Heart right ventricle (tissue), 16 donors: ENCODE measurements at places on chromosomes 6 and 20. TPM values are rescaled to one million over a fixed set of nuclear protein-coding genes. Genes with fewer than 3 reads are reported as not detected.

DNA sequence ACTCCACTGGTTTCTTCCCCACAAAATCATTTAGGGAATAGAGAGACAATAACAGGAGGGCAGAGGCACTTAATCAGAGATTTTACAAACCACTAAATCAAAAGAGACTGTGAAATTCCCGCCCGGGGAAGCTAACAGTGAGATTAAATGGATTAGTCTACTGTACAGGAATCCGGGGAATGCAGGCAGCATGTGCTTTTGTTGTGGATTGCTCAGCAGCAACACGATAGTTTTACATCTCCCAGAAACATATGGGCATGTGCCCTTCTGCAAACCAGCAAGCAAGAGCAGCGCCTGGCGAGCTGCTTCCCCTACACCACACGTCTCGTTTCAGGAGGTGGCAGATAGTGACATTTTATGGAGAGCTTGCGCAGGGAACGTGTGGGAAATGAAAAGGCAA, 382.3 kb downstream of the CD83 start:
- H3K4me3 ChIP-seq, result no peak overlapping the region
- H3K27me3 ChIP-seq, result no peaks in the 10 kb centered on the region
- no peak overlapping the region for H3K27ac ChIP-seq

DNA sequence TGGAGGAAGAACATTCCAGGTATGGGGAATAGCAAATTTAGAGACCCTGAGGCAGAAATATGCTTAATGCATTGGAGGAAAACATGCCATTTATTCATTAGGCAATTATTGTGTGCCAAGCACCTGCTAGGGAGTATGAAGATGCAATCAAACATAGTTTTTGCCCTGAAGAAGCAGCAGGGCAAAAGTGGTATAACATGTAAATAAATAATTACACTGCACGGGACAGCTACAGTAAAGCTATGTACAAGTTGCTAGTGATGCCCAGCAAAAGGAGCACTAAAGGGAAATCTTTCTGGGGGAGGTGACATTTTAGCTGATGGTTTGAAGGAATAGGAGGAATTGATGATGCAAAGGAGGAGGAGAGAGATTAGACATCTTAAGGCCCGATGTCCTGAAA, 624 bp upstream of the TJAP1 start:
- no peaks in the 10 kb centered on the region for H3K27me3 ChIP-seq
- peak overlapping the region; percentile 94 for H3K27ac ChIP-seq
- no peak for DNase-seq
- H3K4me1 ChIP-seq, result peaks cover 42% of the 10 kb centered on the region

DNA sequence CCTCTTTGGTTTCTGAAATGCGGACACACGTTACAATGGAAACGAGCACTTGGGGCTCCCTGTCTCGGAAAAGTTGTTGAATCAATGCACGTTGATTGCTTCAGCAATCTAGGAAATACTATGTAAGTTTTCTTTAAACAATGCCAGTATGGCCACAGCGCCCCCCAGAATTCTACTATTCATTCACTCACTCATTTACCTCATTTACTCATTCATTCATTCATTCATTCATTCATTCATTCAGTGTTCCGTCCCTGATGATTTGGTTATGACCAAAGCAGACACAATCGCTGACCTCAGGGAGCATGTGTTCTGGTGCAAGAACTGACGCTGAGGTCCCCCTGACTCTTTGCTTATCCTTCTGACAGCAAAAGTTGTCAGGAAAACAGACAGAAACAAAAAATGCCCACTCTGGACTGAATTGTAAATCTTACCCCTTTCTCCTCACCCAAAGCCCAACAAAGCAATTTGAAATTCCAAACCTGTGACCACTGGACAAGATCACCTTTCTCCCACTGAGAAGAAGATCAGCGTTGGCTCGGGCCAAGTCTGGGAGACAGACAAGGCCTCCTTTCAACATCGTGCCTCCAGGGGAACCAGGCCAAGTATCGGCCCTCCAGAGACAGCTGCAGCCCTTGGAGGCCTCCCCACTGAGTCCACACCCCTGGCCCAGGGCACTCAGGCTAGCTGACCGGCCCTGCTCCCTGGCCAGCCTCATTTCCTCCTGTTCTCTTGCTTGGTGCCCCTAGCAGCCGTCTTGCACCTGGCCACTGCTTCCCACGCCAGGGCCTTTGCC, 15.0 kb upstream of the PMEPA1 start:
- H3K4me3 ChIP-seq, result no peak overlapping the region
- H3K4me1 ChIP-seq, result no peaks in the 10 kb centered on the region
- no peaks in the 10 kb centered on the region for H3K27me3 ChIP-seq
- H3K36me3 ChIP-seq, result no peaks in the 10 kb centered on the region

- no peak overlapping the region for H3K4me3 ChIP-seq
- no peaks in the 10 kb centered on the region for H3K27me3 ChIP-seq
- H3K27ac ChIP-seq, result peak overlapping the region; percentile 75
- H3K36me3 ChIP-seq, result peaks cover 14% of the 10 kb centered on the region
- DNase-seq, result peak; percentile 56
- peaks cover 76% of the 10 kb centered on the region for H3K4me1 ChIP-seq
These were observed 35.8 kb downstream of the LAMA4 start for GRCh38 chr6:112218563-112218962.

DNA sequence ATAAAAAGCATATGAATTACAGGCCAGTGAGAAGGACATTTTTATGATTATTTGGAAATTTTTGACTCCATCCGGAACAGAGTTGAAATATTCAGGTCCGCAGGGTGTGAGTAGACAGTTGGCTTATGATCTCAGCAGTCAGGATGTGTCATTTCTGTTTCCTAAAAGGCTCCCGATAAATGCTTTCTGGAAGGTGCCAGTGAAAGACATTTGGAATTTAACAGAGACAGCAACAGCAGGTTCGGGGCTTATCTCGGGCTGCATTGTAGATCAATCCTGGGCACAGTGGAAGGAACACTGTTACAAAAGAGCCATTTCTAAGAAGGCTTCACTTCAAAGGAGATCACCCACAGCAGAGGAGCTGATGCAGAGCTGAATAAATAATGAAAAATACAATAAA, 934.4 kb downstream of the KIF16B start:
- no peak for DNase-seq
- no peak overlapping the region for H3K4me3 ChIP-seq
- H3K27me3 ChIP-seq, result no peaks in the 10 kb centered on the region
- no peaks in the 10 kb centered on the region for H3K36me3 ChIP-seq
- no peak overlapping the region for H3K27ac ChIP-seq
- H3K4me1 ChIP-seq, result peaks cover 6% of the 10 kb centered on the region

DNA sequence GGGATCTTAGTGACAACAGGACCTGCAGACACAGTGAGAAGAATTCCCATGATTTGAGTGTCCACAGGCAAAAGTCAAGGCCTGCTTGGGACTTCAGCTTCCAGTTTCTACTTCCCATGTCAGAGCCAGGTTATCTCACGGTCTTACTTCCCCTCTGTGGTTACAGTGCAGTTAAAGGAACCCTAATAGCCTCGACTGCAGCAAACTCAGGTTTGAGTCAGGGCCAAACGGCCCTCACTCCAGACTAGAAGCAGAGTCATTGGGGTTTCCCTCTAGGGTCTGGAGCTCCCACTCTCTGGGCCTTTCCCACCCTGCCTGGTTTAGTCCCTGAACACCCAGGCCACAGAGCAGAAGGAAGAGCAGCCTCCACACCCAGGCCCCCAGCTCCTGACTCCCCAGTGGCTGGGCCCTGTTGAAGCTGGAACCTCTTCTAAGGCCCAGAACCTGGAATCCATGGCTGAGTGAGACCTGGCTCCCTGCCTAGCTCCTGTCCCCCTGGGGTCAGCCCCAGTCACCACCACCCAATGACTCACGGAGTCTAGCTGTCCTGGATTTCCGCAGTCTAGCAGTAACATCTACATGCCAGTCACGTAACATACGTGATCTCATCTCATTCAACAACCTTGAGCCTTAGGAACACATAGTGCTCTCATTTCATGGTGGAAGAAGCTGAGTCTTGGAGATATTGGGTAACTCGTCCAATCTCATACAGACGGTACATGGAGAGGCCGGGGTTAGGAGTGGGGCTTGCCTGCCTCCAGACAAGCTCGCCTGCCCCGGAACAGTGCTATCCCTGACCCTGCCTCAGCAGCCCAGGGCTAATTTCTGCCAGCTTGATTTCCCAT, 9.2 kb upstream of the GHRH start:
- no peaks in the 10 kb centered on the region for H3K27me3 ChIP-seq
- H3K36me3 ChIP-seq, result no peaks in the 10 kb centered on the region
- H3K4me1 ChIP-seq, result no peaks in the 10 kb centered on the region
- no peak for DNase-seq
- peak overlapping the region; percentile 82 for H3K27ac ChIP-seq

DNA sequence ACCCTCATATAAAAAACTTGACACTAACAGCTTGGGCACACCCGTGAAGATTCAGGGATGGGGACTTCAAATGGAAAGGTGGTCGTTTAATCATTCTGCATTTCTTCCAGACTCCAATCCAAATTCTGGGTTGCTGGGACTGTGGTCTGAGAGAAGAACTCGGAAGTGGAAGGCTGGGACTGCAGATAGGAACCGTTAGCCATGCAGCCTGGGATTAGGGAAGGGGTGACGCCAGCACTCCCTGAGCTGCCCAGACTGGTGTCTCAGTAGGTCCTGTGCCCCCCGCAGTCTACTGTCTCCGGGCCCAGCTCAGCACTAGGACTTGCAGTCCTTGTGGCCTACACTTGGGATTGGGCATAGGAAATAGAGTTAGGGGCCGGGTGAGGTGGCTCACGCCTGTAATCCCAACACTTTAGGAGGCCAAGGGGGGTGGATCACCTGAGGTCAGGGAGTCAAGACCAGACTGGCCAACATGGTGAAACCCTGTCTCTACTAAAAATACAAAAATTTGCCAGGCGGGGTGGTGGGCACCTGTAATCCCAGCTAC, 511 bp upstream of the CLIC1 start:
- no peaks in the 10 kb centered on the region for H3K27me3 ChIP-seq
- H3K36me3 ChIP-seq, result peaks cover 25% of the 10 kb centered on the region

GRCh38 chr6:24549674-24550353, 55.0 kb downstream of the ALDH5A1 start:
- DNase-seq, result no peak
- H3K4me3 ChIP-seq, result no peak overlapping the region
- no peaks in the 10 kb centered on the region for H3K36me3 ChIP-seq

DNA sequence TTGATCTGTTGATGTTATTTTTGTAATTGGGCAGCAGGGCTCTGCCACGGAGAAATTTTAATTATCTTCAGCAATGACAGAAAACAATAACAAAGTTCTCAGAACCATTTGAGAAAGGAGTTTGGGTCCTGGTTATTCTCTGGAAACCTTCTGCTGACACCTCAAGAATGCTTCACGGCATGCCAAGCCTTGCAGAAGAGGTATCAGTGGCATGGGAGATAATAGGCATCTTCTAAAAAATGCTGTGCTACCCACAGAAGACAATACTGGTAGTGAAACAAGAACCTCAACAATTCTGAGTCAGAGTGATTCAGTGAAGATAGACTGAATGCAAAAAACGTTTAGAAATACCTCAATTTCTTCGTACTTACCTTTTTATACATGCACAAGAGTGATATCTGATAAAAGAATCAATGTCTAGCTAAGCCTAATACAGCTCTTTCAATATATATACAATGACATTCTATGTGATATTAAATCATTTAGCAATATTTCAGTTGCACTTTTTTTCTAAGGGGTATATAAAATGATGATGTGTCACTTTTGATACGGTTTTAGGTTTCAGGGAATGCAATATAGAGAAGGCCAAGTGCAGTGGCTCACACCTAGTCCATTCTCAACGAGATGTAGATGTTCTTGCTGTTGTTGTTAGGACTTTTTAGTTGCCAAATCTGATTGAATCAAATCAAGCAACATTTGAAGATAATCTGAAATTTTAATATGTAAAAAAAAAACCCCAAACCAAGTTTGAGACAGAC, 110.4 kb upstream of the COL21A1 start:
- no peaks in the 10 kb centered on the region for H3K36me3 ChIP-seq
- no peaks in the 10 kb centered on the region for H3K4me1 ChIP-seq
- no peak overlapping the region for H3K27ac ChIP-seq
- no peak overlapping the region for H3K4me3 ChIP-seq
- H3K27me3 ChIP-seq, result no peaks in the 10 kb centered on the region

DNA sequence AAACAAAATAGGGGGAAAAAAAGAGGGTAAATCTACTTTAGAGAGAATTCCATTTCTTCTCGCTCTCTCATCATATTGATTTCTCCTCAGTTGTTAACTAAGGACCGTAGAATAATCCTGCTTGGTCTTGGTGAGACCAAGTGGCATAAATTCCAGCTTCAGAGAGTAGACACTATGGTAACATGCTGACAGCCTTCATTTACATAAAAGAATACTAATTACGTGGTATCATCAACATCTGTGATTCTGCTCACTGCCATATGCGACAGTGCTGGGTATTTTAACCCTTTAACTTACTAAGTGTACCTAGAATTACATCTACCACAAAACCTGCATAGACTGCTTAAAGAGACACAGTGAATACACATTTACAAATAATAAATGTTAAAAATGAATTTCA, 27.1 kb downstream of the TOMM6 start:
- H3K36me3 ChIP-seq, result no peaks in the 10 kb centered on the region
- H3K27ac ChIP-seq, result no peak overlapping the region
- H3K27me3 ChIP-seq, result no peaks in the 10 kb centered on the region
- peaks cover 14% of the 10 kb centered on the region for H3K4me1 ChIP-seq

GRCh38 chr20:49595811-49596561, 28.0 kb upstream of the PTGIS start:
- no peak overlapping the region for H3K4me3 ChIP-seq
- no peaks in the 10 kb centered on the region for H3K27me3 ChIP-seq
- peak overlapping the region; percentile 13 for H3K27ac ChIP-seq
- no peaks in the 10 kb centered on the region for H3K36me3 ChIP-seq
- H3K4me1 ChIP-seq, result peaks cover 38% of the 10 kb centered on the region
- no peak for DNase-seq

DNA sequence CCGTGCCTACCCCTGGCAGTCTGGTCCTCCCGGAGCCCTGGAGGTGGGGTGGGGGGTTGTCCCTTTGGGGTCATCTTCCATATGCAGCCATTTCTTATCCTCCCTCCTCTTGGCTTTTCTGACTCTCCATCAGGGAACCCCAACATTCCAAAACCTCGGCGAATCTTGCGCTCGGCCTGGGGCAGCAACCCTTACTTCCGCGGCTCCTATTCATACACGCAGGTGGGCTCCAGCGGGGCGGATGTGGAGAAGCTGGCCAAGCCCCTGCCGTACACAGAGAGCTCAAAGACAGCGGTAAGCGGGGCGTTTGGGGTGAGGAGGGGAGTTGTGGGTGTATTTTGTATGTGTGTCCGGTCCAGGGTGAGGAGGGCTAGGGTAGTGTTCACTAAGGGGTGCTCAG, 168.0 kb upstream of the RNF24 start:
- DNase-seq, result no peak
- peaks cover 23% of the 10 kb centered on the region for H3K36me3 ChIP-seq
- H3K4me3 ChIP-seq, result no peak overlapping the region
- H3K27ac ChIP-seq, result no peak overlapping the region

The RNF39 gene
- not detected for total RNA-seq

The TRIM15 gene
- total RNA-seq, result not detected

The CHRNA4 gene
- 1.0 TPM for total RNA-seq

The FERMT1 gene
- 0.57 TPM for total RNA-seq

The CDSN gene
- total RNA-seq, result not detected

The MLIP gene
- 480 TPM for total RNA-seq

The MATN4 gene
- not detected for total RNA-seq
